Spleen (tissue), 13 donors: ENCODE measurements at places on chromosomes 7 and 10. TPM values are rescaled to one million over a fixed set of nuclear protein-coding genes. Genes with fewer than 3 reads are reported as not detected.

The NAT16 gene
- total RNA-seq, result not detected

GRCh38 chr7:41058986-41059741 lies 643.7 kb downstream of the INHBA start:
- H3K36me3 ChIP-seq, result no peaks in the 10 kb centered on the region
- no peaks in the 10 kb centered on the region for H3K4me1 ChIP-seq
- no peak for DNase-seq
- no peak overlapping the region for H3K27ac ChIP-seq
- H3K4me3 ChIP-seq, result no peak overlapping the region
- H3K27me3 ChIP-seq, result no peaks in the 10 kb centered on the region

DNA sequence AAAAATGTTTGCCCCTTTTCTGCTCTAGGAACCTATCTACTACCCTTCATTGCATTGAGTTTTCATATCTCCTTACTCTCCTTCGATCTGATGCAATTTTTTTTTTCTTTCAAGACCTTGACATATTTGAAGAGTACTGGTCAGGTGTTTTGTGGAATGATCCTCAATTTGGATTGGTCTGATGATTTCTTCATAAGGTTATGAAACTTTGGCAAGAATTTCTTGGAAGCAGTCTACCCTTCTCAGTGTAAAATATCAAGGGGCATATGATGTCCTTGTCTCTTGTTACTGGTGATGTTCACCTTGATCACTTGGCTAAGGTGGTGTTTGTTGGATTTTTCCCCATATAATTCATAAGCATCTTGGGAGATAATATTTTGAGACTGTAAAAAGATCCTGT lies 64.7 kb downstream of the CPED1 start:
- H3K27me3 ChIP-seq, result no peaks in the 10 kb centered on the region
- H3K36me3 ChIP-seq, result no peaks in the 10 kb centered on the region
- no peak for DNase-seq
- no peak overlapping the region for H3K4me3 ChIP-seq

The PTPRE gene
- total RNA-seq, result 89.9 TPM

DNA sequence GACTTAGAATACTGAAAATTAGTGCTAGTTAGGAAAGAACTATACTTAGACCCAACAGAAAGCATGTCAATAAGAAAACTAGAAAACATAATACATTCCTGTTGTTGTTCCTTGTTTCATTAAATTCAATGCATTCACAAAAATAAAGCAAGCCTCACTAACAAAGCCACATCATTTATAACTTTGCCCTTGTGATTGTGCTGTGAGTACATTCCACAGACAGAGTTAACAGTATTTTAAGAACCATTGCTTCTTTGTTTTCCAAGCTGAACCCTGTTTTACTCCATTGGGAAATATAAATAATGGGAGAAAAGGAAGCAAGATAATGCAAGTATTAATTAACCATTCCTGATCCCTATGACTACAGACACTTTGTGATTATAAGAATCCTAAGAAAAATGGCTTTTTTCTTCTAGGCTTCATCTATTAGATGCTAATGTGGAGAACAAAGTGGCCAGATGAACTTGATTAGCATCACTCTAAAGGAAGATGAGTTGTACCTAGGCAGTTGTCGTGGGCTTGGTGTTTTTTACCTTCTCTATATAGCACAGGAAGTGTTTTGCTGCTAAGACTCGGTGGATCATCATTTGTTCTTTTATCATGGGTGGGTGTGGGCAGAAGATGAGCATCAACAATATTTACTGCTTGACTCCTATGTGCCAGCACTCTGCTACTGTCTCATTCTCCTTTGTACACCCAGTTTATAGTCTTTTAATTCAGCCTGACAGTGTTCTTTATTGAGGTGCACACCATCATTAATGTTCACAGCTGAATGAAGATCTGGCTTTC lies 34.2 kb upstream of the ZNRF2 start:
- H3K36me3 ChIP-seq, result no peaks in the 10 kb centered on the region
- no peak overlapping the region for H3K4me3 ChIP-seq
- no peak overlapping the region for H3K27ac ChIP-seq
- no peaks in the 10 kb centered on the region for H3K4me1 ChIP-seq
